ENCODE measurements at places on chromosomes 7 and 10.
A peak's percentile ranks its signal among the peaks of the same experiment; 100 is the strongest.

DNA sequence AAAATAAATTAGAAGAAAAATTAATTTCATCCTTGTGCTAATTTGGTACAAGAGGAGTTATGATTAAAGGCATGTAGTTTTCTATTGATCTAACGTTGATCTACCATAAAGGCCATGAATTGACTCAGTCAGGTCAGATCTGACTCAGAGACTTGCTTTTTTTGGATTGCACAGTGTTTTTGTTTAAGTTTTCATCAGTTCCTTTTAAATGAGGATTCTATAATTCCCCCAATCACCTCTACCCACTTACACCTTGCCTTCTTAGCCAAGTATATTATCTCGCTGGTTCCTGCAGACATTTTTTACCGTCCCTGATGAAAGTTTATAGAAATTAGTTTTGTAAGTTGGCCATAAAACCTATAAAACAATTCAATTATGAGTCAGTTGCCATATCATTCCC is 132.4 kb upstream of the PALS2 start:
- DNase-seq = no peak

GRCh38 chr7:134645935-134646334 is 718 bp upstream of the BPGM start:
- DNase-seq = peak; percentile 12

DNA sequence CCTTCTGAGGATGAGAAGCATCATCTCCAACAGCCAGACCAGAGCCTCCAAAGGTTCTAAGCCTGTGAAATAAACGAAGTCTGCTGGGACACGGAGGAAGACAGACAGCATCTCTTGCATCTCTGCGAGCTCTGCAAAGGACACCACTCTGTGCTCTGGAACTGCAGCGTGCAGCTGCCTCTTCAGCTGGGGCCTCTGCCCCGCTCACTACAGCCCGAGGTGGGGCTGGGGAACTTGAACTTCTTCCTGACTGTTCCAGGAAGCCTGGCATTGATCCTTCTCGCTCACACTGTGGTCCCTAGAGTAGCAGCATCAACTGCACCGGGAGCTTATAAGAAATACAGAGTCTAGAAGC is 163.3 kb downstream of the USP6NL start:
- DNase-seq = no peak

GRCh38 chr10:86819567-86819966 is 63.1 kb downstream of the BMPR1A start:
- DNase-seq = no peak

DNA sequence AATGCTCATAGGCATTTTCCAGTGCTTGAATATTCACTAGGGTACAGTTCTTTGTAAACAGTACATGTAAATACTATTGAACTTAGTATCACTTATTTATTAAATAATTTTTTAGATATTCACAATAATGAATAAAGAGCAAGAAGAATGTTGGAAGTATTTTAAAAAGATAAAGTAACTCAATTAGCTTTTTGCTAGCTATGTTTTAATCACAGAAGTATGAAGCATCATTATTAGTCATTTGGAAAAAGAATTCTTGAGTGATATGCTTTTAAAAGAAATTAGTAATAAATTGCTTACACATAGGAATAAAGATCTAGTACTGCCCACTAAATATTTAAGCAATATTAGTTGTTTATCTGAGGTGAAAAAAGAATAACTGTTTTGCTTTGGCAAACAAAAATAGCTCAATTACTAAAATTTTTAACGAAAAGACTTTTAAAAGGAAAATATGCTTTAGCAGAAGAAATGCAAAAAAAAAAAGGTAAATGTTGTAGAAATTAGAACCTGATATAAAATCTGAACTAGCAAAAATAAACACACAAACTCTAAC is 66.5 kb downstream of the SGMS1 start:
- DNase-seq = no peak

GRCh38 chr7:55065511-55066229 is 46.9 kb downstream of the EGFR start:
- DNase-seq = peak; percentile 99

DNA sequence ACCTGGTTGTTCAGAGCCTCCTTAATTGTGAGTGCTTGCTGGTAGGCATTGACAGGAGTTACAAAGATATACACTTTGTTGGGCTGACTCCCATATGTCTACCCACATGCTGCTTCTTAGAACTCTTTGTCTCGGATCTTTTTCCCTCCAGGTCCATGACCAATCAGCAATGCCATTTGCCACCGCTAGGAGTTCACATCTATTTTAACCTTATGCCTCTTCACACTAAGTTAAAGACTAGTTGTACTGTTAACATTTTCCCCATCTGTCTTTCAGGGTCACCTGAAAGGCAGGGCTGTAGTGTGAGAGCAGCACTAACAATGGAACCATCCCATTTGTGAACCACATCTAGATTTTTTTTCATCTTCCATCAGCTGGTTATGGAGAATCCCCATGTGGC is 226.7 kb upstream of the NPY start:
- no peak for DNase-seq

- DNase-seq = peak; percentile 96
Measured at GRCh38 chr7:28298870-28299518, 113.3 kb upstream of the CREB5 start.

DNA sequence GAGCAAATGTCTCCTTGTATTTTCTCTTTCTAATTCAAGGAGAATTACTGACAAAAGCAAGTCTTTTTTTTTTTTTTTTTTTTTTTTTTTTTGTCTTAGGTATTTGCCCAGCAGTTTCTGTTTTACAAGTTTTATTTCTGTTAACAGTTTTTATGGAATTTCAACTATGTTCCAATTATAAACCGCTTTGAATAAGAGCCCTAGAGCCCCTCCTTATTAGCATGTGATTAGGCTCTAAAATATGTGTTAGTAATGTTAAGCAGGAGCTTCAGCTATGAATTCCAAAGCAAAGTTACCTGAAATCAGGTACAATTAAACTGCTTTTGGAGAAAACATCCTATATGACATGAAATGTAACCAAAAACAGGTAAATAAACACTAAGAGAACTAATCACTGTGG is 997.0 kb upstream of the POT1 start:
- no peak for DNase-seq

DNA sequence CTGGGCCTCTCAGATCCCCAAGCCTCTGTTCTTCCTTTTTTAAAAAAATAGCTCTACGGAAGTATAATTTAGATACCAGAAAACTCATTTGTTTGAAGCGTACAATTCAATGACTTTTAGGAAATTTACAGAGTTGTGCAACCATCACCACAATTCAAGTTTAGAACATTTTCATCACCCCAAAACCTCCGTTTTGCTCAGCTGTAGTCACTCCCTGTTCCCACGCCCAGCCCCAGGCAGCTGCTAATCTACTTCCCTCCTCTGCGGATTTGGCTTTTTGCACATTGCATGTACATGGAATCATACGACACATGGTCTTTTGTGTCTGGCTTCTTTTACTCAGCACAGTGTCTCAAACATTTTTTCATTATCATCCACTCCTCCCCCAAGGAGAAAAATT is 229.2 kb downstream of the TCF7L2 start:
- DNase-seq = no peak

- no peak for DNase-seq
Measured at GRCh38 chr7:50315739-50316671, 11.5 kb downstream of the IKZF1 start.

- peak; percentile 33 for DNase-seq
Measured at GRCh38 chr7:133854739-133855138, 272.4 kb upstream of the LRGUK start.

- peak; percentile 22 for DNase-seq
Measured at GRCh38 chr7:45000093-45001032, at the start of gene CCM2. CCM2 (plus strand) TSS chr7:45000201; CDS start chr7:45000334, 133 bp downstream.

- no peak for DNase-seq
Measured at GRCh38 chr7:78159545-78159944, 361.0 kb downstream of the PHTF2 start.

DNA sequence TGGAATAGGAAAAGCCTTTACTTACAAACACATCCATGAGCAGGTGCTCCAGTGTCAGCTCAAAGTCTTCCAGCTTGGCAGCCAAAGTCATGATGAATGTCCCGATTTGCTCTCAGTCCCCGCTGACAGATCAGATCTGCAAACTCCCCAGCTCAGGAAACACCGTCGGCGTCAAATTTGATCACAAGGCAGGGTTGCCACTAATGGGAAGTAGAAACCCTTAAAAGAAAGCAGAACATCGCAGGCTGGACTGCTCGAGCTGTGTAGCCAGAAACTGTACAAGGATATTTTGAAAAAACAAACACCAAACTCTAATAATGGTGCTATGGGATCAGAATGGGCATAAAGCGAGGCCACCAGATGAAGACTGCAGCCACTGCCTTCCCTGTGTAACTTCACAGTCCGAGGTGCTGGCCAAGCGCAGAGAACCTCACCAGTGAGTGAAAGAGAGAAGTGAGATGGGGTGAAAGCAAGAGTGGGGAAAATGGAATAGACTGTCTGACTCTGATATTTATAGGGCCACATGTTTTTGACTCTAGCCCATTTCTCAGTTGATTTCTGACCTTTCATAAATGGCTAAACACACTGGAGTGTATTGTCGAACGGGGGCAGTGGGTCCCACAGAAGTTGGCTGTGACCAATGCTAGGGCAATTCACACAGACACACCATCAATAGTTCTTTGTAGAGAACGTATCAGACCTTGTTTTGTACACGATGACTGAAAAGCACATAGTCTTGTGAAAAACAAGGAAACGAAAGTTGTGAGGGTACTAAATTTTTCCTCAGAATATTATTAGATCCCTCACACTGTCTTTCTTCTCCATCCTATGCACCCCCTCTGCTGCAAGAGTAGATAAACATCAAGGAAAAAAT is 306.2 kb downstream of the FRMD4A start:
- DNase-seq = no peak

- DNase-seq = no peak
Measured at GRCh38 chr10:92810934-92811532, 37.3 kb upstream of the EXOC6 start.

GRCh38 chr7:138625084-138625848 is 75.9 kb downstream of the SVOPL start:
- DNase-seq = no peak

GRCh38 chr10:18659819-18660535 is 746 bp downstream of the ARL5B start:
- no peak for DNase-seq

- DNase-seq = no peak
Measured at GRCh38 chr10:470339-471003, 219.0 kb downstream of the DIP2C start.

GRCh38 chr10:28540145-28540544 is 7.2 kb downstream of the WAC start:
- no peak for DNase-seq

- no peak for DNase-seq
Measured at GRCh38 chr10:70843776-70844489, 28.2 kb downstream of the SGPL1 start.

DNA sequence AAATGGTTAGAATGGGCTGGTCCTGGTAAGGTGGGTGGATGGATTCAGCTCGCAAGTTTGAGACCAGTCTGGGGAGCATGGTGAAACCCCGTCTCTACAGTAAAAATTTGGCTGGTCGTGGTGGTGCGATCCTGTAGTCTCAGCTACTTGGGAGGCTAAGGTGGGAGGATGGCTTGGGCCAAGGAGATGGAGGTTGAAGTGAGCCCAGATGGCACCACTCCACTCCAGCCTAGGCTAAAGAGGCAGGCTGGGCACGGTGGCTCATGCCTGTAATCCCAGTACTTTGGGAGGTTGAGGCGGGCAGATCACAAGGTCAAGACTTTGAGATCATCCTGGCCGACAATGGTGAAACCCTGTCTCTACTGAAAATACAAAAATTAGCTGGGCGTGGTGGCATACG is 15.3 kb downstream of the IFT22 start:
- no peak for DNase-seq

- no peak for DNase-seq
Measured at GRCh38 chr7:129134356-129134987, 10.0 kb upstream of the TSPAN33 start.

DNA sequence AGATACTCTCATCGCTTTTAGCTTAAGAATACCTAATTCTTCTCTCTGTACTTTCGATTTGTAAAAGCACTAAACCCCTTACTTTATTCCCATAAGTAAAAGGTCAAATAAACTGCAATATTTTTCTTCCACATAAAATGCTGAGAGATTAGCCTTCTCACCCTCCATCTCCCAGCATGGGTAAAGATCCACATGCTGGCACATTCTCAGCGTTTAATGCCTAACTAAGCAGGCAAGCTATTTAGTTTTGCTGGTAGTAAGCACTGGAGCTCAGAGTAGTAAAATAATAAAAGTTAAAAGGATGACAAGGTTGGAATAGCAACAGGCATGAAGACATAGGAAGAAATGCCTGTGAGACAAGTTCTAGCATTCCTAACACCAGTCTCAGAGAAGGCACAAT is 65.9 kb upstream of the NEBL start:
- peak; percentile 36 for DNase-seq

GRCh38 chr10:32004161-32004591 is 52.0 kb downstream of the KIF5B start:
- no peak for DNase-seq

DNA sequence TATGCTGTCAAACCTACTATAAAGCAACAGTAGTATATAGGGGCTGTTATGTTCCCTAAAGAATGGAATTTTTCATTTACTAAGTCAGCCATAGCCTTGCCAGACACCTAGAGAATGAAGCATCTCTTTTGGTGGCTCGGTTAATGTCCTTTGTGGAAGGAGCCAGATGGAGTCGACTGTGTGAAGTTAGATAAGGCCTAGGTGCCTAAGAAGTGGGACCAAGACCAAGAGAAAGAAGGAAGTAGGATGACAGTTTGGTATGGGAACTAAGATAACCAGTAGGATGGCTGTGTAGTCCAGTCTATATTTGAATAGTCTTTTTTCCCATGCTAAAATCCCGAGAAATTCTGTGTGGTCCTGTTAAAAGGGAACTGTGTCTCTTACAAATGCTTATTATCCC is 62.2 kb downstream of the REEP3 start:
- no peak for DNase-seq

DNA sequence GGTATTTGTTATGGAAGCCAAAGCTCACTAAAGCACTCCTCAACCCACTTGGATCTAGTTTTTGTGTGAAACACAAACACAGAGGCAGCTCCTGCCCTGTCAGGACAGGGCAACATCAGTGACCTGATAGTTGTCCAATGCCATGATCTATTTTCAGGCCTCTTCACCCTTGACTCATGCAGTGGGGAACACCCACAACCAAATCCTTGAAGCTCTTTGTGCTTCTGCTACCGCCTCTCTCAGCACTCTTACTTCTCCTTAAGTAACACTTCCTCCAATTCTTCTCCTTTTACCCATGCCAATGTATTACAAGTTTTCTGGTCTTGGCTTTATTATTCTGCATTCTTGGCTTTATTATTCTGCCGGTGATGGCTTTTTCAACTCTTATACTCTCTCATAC is 425.3 kb downstream of the INHBA start:
- DNase-seq = no peak
